Stimulated activated CD8-positive, alpha-beta memory T cell treated with anti-CD3 and anti-CD28 coated beads, Interleukin-15, amount 100 ng/mL, for 4 hours (primary cell): ENCODE measurements at places on chromosomes 16 and 17.

DNA sequence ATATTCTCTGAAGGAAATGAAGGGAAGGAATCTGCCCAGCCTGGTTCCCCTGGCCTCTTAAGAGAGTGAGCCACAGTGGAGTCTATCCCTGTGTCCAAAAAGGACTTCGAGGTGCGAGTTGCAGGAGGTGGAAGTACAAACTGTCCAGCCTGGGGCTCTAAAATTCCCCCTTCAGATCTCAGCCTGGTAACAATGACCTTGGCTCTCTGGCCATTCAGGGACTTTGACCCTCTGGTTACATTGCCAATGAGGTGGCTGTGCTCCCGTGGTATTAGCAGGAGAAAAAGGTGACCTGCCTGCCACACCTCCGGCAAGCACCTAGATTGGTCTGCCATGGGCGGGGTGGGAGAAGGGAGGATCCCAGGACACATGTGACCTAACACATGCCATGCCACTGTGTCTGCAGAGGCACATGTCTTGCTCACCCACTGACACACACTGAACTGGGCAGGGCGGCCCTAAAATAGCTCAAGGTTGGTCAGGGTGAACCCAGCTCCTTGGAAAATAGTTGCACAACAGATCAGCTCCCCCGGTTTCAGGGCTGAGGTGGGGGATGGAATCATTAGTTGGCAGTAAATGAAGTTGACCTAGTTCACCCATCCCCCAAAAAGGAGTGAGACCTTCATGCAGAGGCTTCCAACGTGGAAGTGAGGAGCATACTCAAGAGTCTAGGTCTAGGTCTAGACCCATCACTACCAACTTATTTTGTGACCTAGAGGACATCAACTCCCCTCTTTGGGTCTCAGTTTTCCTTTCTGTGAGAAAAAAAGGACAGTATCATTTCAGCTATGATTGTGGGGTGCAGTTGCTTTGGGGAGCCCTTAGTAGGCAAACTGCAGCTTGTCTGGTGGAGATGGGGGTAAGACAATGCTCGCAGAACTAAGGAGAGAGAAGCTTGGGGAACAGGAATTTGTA is 2.2 kb downstream of the NR1D1 start:
- no peak for DNase-seq

GRCh38 chr17:78709119-78709681 is 72.9 kb downstream of the CYTH1 start:
- DNase-seq, result no peak

DNA sequence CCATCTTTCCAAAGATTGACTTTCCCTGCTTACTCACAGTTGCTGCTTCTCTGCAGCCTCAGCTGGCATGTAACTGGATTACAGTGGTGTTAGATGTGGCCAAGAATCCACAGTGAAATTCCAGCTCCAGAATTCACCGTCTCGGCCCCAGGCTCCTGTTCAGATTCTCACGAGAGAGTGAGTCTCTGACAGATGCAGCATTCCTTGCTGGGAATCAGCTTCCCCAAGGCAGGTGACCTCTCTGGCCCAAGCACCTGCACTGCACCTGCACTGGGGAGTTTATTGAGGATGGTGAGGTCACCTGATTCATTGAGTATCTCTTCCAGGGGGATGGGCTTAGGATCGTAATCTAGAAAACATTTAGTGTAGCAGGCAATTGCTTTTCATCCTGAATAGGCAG is 600.5 kb upstream of the RBFOX1 start:
- no peak for DNase-seq

- DNase-seq, result no peak
Measured at GRCh38 chr16:58120234-58120633, 8.9 kb downstream of the CFAP20 start.

GRCh38 chr16:72785886-72786285 is 262.0 kb downstream of the ZFHX3 start:
- DNase-seq, result no peak
